ENCODE measurements at places on chromosomes 4 and X.

GRCh38 chr4:6740347-6740746 is 24.4 kb downstream of the BLOC1S4 start:
- DNase-seq: no peak
- H3K27me3 ChIP-seq: no peaks in the 10 kb centered on the region
- H3K36me3 ChIP-seq: no peaks in the 10 kb centered on the region
- H3K4me3 ChIP-seq: no peak overlapping the region
- peaks cover 12% of the 10 kb centered on the region for H3K4me1 ChIP-seq

- peaks cover 7% of the 10 kb centered on the region for H3K36me3 ChIP-seq
- DNase-seq: no peak
- H3K27me3 ChIP-seq: no peaks in the 10 kb centered on the region
- no peak overlapping the region for H3K4me3 ChIP-seq
- H3K4me1 ChIP-seq: peaks cover 21% of the 10 kb centered on the region
These were observed 9.9 kb downstream of the FOXP3 start for GRCh38 chrX:49254639-49255038.

DNA sequence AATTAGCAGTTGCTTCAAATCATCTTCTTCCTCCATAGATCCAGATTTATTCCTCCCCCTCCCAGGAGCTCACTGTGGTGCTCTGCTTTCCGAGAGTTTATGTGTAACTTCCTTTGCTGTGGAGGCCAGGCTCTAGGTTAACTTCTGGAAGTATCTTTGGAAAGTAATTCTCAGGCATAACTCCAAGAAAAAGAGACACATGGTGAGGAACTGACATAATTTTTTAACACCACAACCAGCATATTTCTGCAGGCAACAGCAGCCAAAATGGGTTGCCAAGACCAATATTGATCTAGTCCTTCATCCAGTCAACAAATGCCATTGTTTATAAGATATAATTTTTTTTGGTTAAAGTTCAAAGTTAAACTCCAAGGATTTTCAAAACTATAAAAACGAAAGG is 114.5 kb upstream of the RBPJ start:
- DNase-seq: no peak
- H3K4me1 ChIP-seq: peaks cover 19% of the 10 kb centered on the region
- H3K36me3 ChIP-seq: no peaks in the 10 kb centered on the region
- H3K27me3 ChIP-seq: peaks cover 5% of the 10 kb centered on the region

DNA sequence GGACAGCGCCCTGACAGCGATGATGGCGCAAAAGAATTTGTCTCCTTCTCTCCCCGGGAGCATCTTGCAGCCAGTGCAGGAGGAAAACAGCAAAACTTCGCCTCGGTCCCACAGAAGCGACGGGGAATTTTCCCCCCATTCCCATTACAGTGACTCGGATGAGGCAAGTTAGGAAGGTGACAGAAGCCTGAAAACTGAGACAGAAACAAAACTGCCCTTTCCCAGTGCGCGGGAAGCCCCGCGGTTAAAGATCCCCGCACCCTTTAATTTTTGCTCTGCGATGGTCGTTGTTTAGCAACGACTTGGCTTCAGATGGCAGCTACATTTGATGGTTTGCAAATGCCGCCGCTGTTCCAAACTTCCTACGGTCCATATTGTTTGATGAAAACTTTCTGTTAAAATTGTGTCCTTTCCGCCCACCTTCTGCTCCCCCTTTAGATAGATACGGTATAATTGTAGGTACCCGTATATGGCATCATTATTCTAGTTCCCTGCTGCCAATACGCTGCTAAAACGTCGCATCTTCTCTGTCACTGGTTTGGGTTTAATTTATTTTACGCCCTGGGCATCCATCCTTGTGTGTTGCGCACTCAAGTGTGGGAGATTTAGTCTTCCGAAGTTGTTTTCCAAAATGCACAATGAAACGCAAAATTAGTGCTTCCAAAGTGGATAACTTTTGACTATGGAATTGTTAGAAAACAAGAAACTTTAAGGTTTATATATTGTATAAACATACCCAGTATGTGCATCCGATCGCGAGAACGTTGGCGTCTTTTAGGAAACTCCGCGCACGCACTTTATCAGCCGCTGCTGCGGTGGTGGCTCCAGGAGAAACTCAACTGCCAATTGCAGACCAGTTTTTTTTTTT is 1.5 kb downstream of the ATOH1 start:
- peaks cover 19% of the 10 kb centered on the region for H3K4me1 ChIP-seq
- no peak overlapping the region for H3K4me3 ChIP-seq
